MM.1S (cell line): ENCODE measurements at places on chromosomes 5 and 9.

- DNase-seq, result no peak
Measured at GRCh38 chr5:113283558-113283957, 151.2 kb downstream of the TSSK1B start.

GRCh38 chr5:34042321-34042720 is 692 bp downstream of the C1QTNF3 start:
- DNase-seq, result no peak

DNA sequence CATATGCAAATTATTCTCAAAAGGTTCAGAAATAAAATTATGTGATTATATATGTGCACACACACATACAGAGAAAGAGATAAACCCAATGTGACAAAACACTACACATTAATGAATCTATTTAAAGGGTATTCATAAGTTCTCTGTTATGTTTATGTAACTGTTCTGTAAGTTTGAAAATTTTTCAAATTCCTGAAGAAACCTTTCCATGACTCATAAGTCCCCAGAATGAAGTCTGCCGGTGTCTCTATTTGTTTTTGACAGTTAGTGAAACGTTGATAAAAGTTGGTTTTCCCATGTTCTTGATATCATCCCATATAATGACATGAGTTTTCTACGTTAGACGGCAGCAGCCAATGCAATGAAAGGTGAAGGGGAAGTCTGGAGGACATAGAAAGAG is 199.5 kb upstream of the PUM3 start:
- no peak for DNase-seq

GRCh38 chr9:22425551-22425950 is 21.1 kb upstream of the DMRTA1 start:
- no peak for DNase-seq

DNA sequence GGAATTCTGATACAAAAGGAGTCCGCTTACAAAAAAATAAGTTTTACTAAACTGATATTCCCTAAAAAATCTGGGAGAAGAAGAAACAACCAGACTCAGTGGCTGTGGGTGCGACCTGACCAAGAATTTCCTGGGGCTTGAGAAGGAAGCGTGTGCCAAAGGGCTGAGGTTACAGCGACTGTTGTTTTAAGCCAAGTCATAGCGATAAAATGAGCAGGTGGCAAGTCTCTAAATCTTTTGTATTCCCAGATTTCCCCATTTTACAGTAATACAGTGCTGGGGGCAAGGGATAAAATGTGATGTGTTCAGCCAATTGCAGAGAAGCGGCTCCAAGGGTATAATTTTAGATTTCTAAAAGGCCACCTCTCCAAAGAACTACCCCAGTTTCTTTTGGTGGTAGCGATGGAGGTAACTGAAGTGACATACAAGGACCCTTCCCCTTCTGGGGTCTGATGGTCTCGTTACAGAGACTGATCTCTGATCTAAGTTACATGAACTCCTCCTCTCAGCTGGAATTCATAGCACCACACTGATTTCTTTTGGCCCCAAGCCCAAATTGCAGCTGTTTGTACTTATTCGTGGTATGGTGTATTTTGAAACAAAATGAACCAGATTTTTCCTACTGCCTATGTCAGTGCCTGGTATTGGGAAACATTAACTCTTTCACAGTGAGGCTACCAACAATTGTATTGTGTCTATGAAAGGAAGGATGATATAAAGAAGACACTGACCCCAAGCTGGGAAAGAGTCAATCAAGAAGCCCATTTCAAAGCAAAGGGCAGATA is 41.6 kb downstream of the LPAR1 start:
- no peak for DNase-seq

GRCh38 chr5:94702729-94703128 is 84.3 kb downstream of the SLF1 start:
- peak; percentile 89 for DNase-seq
